SIG-M5 (cell line): ENCODE measurements at places on chromosomes 11 and 22.

- DNase-seq = no peak
Observed at GRCh38 chr22:49616356-49617231, 211.1 kb downstream of the BRD1 start.

GRCh38 chr11:110199184-110199981, 97.0 kb downstream of the RDX start:
- DNase-seq = no peak

DNA sequence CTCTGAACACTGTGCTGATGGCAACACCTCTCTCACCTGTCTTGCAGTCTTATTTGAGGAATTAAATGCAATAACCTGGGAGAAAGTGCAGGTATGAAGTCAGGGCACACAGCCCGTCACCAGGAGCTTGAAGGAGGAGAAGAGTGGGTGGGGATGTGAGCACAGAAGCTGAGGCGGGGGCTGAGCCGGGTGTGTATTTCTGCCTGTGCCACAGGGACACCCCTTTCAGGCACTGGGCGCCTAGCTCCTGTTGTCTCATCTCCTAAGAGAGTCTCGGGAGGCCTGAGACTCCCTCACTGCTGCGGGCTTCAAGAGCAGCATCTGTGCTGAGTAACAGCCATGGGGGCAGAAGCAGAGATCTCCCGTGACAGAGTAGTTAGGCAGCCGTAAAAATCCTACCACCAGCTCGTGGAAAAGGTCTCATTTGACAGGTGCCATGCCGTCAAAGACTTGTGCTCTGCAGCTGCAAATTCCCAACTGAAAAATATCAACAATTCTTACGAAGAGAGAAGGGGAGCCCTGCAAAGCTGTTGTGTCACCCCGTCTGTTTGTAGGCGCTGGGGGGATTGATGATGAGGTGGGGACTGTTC, 26.8 kb downstream of the PARVB start:
- DNase-seq = no peak

- peak; percentile 58 for DNase-seq
Observed at GRCh38 chr11:65420979-65421793, 1.4 kb upstream of the NEAT1 start.

DNA sequence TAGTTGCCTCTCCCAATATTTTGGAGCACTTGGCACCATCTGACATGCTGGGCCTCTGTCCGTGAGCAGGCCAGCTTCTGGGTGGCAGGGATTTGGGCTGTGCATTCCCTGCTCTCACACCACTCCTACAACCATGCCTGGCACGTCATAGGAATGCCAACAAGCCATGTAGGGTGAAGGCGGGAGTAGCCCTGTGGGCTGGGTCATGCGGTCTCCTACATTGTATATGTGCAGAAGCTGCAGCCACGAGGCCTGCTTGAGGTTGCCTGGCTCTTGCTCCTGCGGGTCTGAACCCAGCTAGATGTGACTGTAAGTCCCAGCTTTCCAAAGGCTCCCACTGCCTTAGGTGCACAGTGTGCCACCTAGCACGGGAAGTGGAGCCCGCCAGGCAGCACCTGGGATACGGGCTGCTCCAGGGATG, 14.5 kb downstream of the MYEOV start:
- DNase-seq = no peak

- no peak for DNase-seq
Observed at GRCh38 chr11:68328374-68329091, 16.1 kb downstream of the LRP5 start.

- no peak for DNase-seq
Observed at GRCh38 chr22:45631140-45631840, 40.3 kb upstream of the ATXN10 start.

GRCh38 chr11:16902182-16902581, 112.0 kb downstream of the PLEKHA7 start:
- no peak for DNase-seq

DNA sequence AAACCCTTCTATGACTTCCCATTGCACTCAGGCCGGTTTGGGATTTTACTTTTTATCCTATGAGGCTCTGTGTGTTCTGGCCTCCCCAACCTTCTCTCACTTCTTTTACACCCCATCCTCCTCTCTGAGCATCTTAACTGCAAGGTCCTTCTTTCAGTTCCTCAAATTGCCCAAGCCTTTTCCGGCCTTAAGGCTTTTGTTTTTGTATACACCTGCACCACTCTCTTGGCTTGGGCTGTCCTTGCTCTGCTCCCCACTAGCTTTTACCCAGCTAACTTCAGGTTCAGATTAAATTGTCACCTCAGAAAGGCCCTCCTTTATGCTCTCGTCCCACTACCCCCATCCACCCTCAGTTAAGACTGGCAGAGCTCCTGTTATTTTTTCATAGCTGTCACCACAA, 55.5 kb downstream of the FAM83F start:
- DNase-seq = no peak

GRCh38 chr11:117620086-117620485, 176.9 kb downstream of the DSCAML1 start:
- no peak for DNase-seq

- DNase-seq = no peak
Observed at GRCh38 chr11:57699813-57700212, 12.2 kb downstream of the MED19 start.

GRCh38 chr11:69220561-69221051, 64.9 kb downstream of the SMIM38 start:
- DNase-seq = no peak

DNA sequence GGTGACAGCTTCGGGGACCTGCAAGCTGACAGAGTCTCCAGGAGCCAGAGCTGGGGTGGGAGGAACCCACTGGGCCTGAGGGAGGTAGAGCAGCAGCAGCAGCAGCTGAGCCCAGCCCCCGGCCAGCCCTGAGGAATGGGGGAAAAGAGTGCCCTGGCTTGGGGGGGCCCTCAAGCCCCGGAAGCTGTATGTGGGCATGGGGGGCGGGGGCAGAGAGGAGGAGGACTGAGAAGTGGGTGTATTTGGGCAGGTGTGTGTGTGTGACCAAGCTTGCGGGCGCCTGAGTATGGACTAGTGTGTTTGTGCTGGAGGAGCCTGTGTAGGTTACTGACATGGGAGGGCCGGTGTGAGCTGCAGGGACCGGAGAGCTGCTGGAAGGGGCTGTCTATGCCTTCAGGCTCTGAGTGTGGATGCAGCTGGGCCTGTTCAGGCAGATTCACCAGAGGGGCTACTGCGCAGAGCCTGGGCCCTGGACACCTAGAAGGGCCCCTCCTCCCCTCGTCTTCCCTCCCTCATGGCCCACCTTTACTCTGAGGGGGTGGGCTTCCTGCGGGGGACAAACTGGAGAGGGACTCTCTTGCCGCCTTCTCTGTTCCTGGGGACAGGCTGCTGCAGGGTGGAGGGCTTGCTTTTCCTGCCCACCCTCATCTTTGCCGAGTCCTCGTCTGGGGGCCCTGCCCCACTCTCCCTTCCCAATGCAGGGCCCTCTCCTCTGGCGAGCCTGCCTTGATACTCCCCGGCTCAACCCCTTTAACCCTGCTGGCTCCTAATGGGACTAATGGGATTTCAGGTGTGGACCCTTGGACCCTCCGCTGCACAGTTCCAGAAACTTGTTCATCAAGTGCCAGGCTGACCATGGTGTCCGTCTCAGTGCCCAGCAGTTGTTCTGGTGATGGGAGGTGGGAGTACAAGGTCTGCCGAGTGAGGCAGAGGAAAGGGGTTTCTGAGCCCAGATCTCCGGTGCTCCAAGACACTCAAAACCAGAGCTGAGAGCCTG, 28.2 kb downstream of the ST3GAL4 start:
- no peak for DNase-seq

GRCh38 chr22:44545773-44546172, 47.7 kb upstream of the RTL6 start:
- DNase-seq = no peak

GRCh38 chr22:25942856-25943411, 200.9 kb downstream of the MYO18B start:
- no peak for DNase-seq

DNA sequence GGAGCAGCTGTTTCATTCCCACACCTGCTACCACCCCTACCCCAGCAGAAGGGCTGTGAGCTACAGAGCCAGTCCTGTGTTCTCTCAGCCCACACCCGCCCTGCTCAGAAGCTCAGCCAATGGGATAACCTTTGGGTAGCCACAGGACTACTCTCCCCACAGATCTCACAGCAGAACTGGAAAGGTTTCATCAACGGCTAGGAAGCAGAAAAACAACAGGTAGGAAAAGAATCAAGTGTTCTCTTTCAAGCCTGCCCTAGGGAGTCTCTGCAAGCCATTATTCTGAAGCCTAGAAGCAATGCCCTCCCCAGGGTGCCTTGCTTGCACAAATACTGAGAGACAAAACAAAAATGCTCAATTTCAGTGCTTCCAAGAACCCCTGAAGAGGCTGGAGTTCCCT, 77.2 kb downstream of the TMPRSS5 start:
- no peak for DNase-seq

DNA sequence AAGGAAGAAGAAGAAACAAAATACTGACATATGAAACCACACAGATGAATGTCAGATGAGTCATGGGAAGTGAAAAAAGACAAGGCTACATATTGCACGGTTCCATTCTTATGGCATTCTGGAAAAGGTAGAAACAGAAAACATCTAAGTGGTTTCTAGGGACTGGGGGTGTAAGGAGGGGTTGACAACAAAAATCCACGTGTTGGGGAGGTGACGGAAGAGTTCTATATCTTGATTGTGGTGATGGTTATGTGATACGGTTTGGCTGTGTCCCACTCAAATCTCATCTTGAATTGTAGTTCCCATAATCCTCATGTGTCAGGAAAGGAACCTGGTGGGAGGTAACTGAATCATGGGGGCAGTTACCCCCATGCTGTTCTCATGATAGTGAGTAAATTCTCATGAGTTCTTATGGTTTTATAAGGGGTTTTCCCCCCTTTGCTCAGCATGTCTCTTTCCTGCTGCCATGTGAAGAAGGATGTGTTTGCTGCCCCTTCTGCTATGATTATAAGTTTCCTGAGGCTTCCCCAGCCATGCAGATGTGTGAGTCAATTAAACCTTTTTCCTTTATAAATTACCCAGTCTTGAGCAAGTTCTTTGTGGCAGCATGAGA, 6.4 kb upstream of the ARFGAP3 start:
- no peak for DNase-seq

GRCh38 chr11:79697905-79698304, 257.1 kb upstream of the TENM4 start:
- DNase-seq = no peak

GRCh38 chr11:20363500-20364340, at the start of gene HTATIP2:
HTATIP2 (plus strand) TSS chr11:20363714; CDS start chr11:20364238, 524 bp downstream.
- no peak for DNase-seq

GRCh38 chr22:30239488-30240405, 6.8 kb downstream of the LIF start:
- no peak for DNase-seq

- DNase-seq = no peak
Observed at GRCh38 chr11:86196913-86197312, 47.6 kb upstream of the EED start.

DNA sequence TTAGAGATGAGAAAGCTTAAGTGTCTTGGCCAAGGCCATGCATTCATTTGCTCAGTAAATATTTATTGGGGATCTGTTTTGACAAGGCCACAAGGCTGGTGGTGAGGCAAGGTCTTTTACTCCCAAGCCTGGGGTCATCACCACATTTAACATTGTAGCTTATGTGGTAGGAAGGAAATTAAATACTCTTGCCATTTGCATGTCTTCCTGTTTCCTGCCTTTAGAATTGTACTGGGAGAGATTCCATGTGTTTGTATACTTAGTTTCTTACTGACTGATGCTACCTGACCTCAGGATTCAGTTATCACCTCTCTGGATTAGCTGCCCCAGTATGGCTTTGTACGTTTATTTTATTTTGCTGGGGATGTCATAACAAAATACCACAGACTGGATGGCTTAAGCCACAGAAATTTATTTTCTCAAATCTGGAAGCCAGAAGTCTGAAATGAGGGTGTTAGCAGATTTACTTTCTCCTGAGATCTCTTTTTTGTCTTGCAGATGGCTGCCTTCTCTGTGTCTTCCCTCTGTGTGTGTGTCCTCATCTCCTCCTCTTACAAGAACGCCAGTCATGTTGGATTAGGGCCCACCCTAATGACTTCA, 44.8 kb downstream of the SPECC1L start:
- no peak for DNase-seq
